Activated CD4-positive, alpha-beta T cell treated with anti-CD3 and anti-CD28 coated beads for 48 hours (primary cell): ENCODE measurements at places on chromosomes 3 and 15.
A peak's percentile ranks its signal among the peaks of the same experiment; 100 is the strongest.

- DNase-seq: no peak
These were observed 5.1 kb downstream of the GP9 start for GRCh38 chr3:129065720-129066073.

DNA sequence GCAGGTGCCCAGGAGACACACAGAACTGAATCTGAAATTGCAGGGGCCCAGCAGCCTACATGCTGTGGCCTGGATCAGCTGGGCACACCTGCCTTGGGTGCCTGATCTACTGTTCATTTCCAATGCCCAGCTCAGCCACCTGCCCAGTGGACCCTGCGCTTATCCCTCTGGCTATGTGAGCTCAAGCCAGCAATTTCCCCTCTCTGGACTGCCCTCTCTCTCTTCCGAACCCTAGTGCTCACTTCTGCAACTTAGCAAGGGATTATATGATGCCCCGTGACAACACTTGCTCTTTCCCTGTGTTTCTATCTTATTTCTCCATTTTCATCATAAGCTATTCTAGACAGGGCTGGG is 276.0 kb downstream of the UACA start:
- no peak for DNase-seq

DNA sequence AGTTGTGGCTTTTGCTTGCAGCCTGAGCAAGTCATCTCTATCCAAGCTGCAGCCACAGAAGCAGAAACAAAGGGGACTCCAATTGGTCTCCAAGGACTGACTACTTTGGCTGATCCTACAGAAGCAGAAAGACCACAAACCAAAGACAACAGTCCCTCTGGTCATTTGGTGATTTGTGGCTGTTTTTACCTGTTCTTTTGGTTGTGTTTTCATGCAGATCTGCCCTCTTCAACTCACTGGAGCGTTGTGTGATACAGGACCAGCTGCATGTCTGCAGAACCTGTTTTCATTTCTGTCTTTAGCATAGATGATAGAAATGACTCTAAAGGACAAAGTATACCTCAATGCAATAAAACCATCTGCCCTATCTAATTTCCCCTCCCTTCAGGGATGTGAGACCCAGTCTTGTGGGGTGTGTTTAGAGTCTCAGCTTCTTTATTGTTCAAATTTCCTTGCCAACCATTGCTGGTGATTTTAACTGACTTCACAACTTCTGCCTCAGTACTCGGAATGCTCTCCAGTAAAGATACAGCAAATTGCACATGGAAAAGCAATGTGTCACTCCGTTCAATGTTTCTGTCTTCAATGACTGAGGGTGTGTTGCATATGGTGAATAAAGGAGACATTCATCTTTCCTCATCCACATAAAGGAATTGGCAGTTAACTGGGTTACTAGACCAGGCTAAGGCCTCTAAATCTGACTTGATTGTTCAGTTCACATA is 48.9 kb upstream of the SLC7A14 start:
- no peak for DNase-seq

- peak; percentile 43 for DNase-seq
These were observed 50.3 kb downstream of the CHSY1 start for GRCh38 chr15:101201411-101202174.

- no peak for DNase-seq
These were observed 11.1 kb upstream of the PLAAT1 start for GRCh38 chr3:193229851-193230420.

DNA sequence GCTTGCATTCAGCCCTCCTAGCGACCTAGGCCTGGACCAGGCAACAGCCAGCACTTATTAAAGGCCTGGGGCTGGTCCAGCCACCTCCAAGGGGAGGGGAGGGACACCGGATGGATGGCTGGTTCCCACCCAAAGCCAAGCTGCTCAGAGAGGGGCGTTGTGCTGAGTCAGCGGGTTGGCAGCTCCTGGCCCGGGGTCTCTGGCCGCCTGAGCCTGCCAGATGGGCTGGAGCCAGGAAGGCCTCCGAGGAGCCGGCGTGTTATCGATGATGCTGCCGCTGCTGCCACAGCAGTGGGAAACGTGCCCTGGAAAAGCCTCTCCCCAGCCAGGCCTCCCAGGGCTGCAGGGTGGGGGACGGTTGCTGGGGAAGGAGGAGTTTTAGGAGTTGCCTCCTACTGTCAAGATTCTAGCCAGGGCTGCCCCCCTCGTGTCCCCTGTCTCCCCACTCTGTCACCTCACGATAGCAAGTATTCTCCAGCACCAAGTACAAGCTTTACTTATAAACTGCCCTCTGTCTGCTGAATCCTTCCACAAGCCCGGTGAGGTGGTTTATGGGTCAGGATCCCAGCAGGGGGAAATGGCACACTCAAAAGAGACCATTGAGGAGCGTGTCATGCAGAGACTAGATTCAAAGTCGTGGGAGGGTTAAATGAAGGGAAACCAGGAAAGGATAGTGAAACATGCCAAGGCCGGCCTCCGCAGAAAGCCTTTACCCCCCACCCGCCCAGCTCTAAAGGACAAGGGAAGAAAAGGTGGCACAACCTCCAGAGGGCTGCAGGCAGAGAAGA is 43.2 kb upstream of the TSEN2 start:
- DNase-seq: no peak

DNA sequence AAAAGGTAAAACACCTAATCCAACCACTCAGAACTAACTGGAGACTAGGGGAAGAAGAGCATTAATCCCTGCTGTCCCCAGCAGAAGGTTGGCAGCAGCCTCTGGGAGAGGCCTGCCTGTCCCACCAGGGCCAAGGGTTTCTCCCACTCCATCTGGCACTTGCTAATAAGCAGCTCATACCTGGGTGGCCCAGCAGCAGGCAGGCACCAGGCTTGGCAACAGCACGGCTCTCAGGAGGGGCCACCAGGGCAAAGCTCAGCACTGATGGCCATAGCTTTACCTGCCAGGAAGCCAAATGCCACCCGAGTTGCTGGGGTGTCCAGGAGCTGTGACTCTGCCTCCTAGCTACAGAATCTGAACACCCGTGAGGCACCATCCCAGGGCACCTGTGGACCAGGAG is 58.3 kb downstream of the BOC start:
- DNase-seq: no peak

DNA sequence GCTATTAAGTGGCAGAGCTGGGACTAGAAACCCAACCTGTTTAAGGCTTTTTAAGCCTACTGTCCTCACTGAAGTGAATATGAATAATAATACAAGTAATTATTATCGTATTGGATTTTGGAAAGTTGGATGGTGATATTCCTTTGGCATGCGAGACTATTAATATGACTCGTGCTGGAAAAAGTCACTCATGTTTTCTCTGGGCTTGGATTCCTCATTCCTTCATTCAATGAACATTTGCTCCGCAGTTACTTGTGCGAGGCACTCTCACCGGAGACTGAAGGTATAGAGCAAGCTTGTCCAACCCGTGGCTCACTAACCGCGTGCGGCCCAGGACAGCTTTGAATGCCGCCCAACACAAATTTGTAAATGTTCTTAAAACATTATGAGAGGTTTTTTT is 694 bp downstream of the PLAAT1 start:
- DNase-seq: no peak

- DNase-seq: peak; percentile 65
These were observed 117.5 kb downstream of the EDEM1 start for GRCh38 chr3:5304789-5305683.

DNA sequence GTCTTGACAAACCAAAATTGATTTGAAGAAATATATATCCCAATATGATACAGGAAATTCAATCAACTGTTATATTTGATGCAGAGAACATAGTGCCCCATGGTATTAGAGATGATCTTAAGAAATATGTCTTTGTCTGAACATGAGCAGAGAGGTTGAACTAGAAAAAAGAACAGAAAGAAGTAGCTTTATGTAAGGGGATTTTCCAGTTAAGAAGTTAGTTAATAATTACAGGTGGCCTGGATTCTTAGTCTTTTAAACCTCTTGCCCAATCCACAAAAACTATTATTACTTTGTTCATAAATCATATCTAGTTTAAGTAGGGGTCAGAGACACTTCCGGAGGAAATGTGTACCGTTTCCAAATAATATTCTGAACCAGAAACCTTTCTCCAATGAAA is 1186.7 kb upstream of the EPHA6 start:
- DNase-seq: no peak

DNA sequence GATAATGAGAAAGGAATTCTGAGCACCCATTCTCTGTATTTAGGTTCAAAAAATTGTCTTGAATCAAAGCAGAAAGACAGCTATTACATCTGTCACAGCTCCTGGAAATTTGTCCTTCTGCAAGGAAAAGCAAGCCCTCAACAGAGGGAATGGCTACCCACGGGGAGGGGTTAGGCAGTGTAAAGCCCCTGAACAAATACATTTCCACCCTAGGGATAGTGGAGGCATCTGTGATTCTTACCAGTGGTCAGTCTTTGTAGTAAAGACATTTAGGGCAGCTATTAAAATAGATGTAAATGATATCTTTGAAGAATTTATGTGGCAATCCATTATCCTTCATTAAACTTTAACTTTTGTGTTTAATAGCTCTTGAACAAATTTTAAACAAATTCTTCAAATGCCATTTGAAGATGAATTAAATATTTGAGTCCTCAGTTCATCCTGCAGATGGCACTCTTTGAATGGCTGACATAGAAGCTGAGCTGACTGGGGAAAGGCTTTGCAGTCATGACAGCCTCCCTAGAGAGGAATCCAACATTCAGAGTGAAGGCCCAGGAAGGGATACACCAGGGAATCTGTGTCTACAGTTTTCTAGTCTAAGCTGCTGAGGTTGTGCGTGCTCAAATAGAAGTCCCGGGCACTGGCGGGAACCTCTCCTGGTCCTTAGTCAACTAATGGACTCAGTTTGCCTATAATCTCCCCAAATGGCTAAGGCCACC is 359.7 kb upstream of the ROPN1 start:
- no peak for DNase-seq

DNA sequence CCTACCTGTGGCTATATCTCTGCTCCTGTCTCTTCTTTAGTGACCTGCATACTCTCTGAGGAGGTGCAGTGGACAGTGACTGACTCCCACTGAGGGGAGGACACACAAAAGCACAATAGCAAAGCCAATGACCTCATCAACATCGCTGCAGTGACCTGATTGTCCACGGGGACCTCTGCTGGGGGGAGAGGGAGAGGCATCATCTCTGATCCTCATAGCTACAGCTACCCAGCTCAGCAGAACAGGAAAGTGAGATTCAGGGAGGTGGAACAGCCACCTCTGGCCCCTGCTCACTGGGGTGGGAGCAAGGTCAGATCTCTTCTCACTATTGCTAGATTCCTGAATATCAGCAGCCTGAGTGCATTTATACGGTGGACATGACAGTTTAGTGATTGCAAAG is 179.2 kb downstream of the ATP10A start:
- DNase-seq: peak; percentile 13

DNA sequence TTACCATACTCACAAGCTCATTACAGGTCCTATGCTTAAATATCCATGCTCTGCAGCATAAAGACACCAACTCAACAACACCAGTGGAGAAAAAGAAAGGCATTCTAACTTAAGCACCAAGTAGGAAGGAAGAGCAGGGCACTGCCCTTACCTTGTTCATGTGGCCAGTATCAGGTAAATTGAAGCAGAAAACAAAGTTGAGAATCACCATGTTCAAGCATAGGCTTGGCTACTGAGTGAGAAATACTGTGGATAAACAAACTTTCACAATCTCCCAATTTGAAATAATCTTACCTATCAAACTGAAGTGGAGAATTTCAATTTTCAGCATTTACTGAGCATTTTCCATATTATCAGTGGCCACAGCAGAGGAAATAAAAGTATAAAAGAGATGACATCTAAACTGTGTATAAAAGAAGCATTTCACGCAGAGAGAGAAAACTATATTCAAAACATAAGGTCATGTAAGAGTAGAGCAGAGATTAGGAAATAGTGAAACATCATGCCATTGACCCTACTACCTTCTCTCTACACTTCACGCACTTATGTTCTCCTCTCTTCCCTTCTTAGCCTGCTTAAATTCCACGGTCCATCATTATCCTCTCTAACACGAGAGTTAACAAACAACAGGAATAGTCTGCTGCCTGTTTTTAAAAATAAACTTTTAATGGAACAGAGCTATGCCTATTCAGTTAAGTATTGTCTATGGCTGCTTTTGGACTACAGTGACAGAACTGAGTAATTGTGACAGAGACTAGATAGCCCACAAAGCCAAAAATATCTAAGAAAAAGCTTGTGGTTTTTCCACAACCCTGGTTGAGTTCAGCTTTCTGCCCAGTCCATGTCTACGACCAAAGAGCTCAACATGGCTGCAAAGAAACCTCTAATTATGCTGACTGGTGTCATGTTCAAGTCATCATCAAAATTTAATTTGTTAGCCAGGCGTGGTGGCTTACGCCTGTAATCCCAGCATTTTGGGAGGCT is 142.5 kb downstream of the NR1I2 start:
- no peak for DNase-seq
